ENCODE measurements at places on chromosomes 12 and 14.
A peak's percentile ranks its signal among the peaks of the same experiment; 100 is the strongest.

DNA sequence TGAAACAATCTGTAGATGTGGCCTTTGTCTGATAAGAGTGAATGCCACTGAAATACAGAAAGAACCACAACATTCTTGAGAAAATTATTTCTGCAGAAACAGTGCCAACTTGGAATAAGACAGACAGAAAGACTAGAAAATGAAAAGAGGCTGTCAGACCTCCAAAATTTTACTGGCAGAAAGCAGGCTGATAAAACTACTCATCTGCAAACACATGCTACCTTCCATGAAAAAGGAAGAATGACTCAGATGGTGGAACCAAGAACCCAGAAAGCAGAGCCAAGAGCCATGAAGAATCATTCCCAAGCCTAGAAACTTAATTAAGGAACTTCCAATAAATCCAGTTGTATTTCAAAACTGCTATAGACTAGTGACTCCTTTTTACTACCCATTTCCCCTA is 31.9 kb upstream of the OSBPL8 start:
- peak; percentile 59 for DNase-seq

GRCh38 chr12:51694146-51694545 is 103.1 kb downstream of the SCN8A start:
- DNase-seq: no peak

- no peak for DNase-seq
Observed at GRCh38 chr12:124742678-124743077, 121.0 kb downstream of the SCARB1 start.

DNA sequence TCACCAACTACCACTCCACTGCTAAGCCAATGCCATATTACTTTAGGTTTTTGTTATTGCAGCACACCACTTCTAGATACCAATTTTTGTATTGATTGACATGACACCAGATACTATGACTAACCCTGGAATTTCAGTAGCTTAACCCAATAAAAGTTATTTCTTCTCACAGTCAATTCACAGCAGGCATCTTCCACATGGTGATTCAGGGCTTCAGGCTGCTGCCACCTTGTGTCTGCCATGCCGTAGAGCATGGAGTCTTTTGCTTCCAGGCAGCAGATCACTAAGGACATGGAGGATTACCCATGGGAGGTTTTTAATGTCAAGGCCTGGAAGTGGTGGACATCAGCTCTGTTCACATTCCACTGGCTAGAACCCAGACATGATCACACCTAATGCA is 56.4 kb upstream of the LTA4H start:
- DNase-seq: no peak

GRCh38 chr12:91129662-91130362 is 18.5 kb upstream of the LUM start:
- no peak for DNase-seq

GRCh38 chr14:59582161-59582560 is 5.5 kb upstream of the CCDC175 start:
- no peak for DNase-seq

- DNase-seq: no peak
Observed at GRCh38 chr12:39294715-39295114, 148.2 kb downstream of the KIF21A start.

GRCh38 chr12:122850695-122851350 is 15.6 kb downstream of the HIP1R start:
- peak; percentile 38 for DNase-seq

DNA sequence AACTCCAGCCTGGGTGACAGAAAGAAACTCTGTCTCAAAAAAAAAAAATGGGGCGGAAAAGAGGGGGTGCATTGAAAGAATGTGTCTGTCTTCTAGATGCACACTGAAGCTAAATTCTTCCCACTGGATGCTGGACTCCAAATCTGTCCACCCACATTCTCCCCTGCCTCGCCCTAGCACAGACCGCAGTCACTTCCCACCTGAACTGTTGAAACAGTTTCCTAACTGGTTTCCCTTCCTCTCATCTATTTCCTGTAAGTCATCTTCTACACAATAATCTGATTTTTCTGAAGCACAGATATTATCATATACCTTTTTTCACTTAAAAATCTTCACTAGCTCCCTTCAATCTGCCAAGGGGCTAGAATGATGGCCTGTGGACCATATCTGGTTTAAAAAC is 1.5 kb upstream of the HCAR1 start:
- DNase-seq: no peak

- peak; percentile 72 for DNase-seq
Observed at GRCh38 chr12:90102957-90103652, 394.5 kb upstream of the ATP2B1 start.

DNA sequence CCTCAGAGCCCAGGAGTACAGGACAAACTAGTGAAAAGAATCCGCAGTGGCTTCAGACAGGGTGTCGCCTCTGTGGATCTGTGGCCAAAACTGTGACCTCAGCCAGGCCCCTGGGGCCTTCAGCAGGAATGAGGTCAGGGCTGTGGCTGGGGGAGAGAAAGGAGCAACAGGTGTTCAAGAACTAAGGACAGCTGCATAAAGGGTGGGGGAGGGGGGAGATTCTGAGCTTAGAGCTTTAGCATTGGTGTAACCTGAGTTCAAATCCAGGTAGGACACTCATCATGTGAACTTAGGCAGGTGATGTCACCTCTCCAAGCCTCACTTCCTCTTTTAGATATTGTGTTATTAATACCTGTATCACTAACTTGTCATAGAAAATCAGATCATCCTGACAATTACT is 40.9 kb upstream of the CORO1C start:
- DNase-seq: no peak

DNA sequence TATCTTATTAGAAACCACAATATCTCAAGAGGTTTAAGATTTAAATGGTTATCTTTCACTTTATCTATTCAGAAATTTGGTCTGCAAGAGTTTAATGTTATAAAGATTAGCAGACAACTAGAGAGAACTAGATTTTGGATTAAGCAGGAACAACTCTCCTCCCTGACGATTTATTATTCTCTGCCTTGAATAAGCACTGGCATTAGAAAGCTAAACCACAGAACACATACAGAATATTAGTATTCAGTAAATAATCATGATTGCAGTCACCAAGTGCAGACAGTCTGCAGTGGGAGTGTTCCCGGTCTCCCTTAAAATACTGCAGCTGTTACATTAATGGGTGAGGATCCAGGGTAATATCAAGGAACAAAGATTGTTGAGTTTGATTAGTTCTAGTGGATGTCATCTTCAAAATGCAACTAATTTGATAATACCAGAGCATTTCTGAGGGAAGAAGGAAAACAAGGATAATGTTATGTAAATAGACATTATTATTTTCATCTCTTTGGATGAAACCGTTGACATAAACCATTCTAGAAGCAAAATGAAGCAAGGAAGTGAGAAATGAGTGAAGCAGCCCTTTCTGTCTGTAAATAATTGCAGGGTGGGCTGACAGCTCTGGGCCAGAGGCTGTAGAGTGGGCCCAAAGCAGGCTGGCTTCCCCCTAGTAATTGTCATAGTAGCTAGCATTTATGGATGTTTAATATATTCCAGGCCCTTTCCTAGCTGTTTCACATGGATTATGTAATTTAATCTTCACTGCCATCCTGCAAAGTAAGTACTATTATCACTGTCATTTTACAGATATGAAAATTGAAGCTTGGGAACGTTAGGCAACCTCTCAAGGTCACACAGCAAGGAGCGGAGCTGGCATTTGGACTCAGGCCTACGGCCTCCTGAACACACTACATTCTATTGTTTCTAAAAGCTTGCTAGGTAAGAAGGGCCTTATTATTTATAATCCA is 79.4 kb downstream of the DYRK2 start:
- no peak for DNase-seq

DNA sequence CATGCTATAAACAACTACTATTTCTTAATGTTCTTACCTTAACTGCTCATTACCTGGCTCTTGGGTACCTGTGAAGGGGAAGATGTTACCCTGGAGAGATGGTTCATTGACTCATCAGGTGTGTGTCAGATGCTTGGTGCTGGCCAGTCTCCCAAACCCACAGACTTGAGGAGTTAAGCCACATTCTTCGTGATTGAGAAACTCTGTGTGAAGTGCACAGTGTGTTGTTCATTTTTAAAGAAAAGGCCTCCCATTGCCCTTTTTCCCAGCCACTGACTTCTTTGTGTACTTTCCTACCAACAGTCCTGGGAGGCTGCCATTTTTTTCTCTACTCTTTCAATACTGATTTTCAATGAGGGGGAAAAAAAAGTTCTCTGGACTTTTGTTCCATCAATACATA is 3.2 kb downstream of the MGST1 start:
- peak; percentile 88 for DNase-seq

- DNase-seq: no peak
Observed at GRCh38 chr14:41000350-41000749, 606.3 kb upstream of the LRFN5 start.

GRCh38 chr14:98704441-98704840 is 567.6 kb downstream of the BCL11B start:
- DNase-seq: no peak

GRCh38 chr14:99132821-99133635 is 139.0 kb downstream of the BCL11B start:
- no peak for DNase-seq

DNA sequence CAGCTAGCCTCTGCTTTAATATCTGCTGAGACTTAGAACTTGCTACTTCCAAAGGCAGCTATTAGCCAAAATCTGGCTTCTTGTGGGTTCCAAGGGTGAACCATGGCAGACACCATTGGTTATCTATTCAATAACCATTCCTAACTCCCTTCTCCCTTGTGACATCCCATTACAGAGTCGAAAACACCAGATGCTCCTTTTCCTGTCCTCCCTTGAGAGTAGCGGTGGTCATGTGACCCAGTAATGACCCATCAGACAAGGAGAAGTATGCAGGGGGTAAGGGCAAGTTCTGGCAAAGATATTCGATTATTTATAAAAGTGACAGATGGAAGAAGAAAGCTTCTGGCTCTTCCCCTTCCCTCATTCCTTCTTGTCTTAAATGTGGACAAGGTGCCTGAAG is 20.1 kb downstream of the TGFB3 start:
- DNase-seq: no peak

- DNase-seq: no peak
Observed at GRCh38 chr12:92995258-92995903, 66.3 kb upstream of the EEA1 start.

DNA sequence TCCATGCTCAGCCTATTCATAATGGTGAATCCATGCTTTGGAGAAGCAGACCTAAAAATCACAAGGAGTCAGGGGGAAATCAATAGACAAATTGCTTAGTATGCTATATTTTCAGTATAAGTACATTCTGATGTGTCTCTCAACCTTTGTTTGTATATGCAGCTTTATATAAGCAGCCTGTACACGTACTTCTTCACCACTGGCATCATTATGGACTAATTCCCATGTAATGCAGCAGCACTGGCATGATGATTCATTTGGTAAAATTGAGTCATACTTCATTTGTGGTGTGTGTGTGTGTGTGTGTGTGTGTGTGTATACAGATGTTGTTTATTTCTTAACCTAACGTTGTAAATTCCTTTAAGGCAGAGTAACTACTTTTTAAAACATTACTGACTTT is 10.9 kb downstream of the DCP1B start:
- peak; percentile 90 for DNase-seq

DNA sequence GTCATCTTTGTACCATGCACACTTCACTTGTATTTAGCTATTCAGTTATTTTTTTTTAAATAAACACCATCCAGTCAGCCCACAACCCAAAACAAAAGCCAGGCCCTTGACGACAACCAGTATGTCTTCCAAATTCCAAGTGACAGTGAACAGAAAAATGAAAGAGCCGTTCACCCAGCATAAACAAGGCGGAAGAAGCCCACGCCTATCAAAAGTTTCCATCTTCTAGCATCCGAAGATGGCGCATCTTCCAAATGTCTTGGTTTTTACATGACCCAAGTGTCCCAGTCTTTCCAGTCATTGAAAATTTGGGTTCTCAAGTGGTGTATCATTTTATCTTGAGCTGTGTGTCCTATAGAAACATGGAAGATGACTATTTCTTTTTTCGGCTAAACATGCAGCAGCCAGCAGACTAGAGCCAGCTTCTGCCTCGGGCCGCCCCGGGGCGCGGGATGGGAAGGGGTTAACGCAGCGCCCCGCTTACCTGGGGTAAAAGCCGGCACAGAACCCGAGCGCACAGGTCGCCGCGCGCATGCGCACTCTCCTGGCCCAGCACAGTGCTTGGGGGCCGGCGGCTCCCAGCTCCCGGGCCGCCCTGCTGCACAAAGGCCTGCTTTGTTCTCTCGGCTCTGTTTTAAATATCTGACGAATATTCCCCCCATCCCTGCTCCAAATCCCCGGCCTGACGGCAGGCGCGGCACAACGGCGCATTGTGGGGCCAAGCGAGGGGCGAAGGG is 164.8 kb downstream of the ZFP36L1 start:
- no peak for DNase-seq

DNA sequence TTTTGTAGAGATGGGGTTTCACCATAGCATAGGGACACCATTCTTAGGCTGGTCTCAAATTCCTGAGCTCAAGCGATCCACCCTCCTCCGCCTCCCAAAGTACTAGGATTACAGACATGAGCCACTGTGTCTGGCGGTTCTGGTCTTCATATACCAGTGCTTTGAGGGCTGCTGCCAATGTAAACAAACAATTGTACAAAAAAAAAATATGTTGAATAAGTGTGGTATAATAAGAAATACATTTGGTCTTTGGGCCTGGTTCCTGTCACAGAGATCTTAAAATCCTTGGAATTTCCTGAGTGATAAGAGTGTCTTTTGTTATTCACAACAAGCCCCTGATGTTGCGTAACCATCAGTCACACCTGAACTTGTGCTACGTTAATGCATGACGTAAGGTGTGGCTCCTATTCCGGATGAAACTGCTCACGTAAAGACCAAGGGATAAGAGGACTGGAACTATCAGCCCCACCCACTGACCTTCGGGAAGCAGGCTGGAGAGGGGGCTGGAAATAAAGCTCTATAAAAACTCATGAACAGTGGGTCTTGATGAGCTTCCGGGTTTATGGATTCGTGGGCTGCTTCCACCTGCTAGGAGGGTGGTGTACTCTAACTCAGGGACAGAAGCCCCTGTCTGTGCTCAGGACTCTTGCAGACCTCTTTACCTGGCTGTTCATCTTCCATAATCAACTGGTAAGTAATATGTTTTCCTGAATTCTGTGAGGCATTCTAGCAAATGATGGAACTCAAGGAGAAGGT is 16.5 kb upstream of the RIMKLB start:
- DNase-seq: peak; percentile 27

DNA sequence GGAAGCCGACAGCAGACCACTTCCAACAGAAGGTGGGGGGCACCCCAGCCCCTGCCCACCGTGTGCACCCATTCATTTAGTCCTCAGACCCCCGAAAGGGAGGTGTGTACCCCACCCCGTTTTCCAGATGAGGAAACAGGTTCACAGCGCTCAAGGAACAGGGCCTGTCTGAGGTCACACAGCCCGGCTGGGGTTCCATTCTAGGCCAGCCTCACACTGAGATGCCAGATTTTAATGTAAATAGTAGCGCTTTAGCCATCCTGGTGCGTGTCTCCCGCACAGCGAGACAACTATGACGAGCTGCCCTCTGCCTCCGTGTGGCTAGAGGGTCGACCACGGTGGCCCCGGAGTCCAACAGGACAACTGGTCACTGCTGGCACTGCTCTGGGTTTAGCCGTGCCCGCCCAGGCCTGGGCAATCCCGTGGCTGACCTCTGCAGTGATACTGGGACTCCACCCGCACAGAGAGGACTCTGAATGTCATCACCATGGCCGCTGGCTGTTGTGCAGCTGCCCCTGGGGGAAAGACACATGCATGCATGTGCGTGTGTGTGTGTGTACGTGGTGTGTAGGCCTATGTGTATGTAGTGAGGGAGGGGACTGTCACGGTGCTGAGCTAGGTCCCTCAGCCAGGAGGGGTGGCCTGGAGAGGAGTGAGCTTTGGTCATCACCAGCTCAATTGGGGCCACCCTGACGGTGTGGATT is 31.6 kb downstream of the BEGAIN start:
- DNase-seq: no peak

Data from foreskin fibroblast (primary cell).